Stimulated activated naive CD8-positive, alpha-beta T cell treated with anti-CD3 and anti-CD28 coated beads, Interleukin-15, Interleukin-2, amounts not matched to agents 100 U/mL and 50 U/mL, for 24 hours (primary cell): ENCODE measurements at places on chromosomes 7 and 10.
A peak's percentile ranks its signal among the peaks of the same experiment; 100 is the strongest.

GRCh38 chr10:100939763-100940344, 27.1 kb downstream of the SLF2 start:
- DNase-seq, result no peak

GRCh38 chr10:44051091-44051490, 333.8 kb downstream of the CXCL12 start:
- no peak for DNase-seq

GRCh38 chr10:34351161-34351560, 463.9 kb downstream of the PARD3 start:
- DNase-seq, result no peak

DNA sequence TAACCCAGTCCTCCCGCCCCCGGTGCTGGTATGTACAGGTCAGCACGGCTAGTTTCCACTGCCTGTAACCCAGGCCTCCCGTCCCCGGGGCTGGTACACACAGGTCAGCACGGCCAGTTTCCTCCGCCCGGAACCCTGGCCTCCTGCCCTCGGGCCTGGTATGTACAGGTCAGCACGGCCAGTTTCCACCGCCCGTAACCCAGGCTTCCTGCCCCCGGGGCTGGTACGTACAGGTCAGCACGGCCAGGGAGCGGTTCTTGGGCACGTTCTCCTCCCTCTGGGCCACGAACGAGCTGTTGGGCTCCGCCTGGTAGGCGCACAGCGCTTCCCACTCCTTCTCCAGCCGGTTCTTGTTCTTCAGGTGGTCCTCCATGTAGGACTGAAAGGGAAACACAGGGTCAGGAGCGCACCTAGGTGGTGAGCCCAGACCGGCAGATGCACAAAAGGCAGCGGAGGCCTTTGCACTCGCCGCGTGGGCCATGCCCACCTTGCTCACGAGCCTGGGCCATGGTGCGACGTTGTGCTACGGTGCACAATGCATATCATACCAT, 284.4 kb downstream of the DNAJB6 start:
- no peak for DNase-seq

DNA sequence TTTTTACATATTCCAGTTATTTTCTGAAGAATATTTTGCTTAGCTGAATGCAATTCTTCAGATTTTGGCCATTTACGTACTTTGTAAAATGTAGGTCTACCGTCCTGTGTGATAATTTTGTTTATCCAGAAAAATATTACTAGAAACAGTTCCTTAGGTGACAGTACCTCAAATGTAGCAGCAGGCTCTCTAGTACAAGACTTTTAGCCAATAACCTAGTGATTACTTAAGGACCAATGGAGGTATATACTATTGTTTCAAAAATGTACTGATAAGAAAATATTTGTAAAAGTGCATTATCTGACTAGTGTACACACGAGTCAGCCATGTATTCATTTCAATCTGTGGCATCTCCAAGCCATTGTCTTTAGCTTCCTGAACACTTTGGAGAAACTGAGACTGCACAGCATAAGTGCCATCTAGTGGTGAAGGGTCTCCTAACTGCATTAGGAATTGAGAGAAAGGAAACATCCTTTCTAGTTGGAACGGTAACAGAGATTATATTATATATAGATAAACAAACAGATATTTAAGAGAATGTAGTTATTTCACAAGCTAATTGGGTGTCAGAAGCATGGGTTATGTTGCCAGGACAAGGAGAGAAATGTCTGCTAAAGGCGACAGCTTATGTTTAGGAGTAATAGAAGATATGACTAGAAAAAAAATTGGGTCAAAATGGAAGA, 23.7 kb downstream of the RTKN2 start:
- DNase-seq, result peak; percentile 43

- DNase-seq, result no peak
Measured at GRCh38 chr10:86267286-86268195, 99.1 kb downstream of the GRID1 start.

- no peak for DNase-seq
Measured at GRCh38 chr7:116445447-116446211, 53.9 kb upstream of the CAV2 start.

GRCh38 chr10:43605850-43606322, 352 bp upstream of the ZNF485 start:
- no peak for DNase-seq

DNA sequence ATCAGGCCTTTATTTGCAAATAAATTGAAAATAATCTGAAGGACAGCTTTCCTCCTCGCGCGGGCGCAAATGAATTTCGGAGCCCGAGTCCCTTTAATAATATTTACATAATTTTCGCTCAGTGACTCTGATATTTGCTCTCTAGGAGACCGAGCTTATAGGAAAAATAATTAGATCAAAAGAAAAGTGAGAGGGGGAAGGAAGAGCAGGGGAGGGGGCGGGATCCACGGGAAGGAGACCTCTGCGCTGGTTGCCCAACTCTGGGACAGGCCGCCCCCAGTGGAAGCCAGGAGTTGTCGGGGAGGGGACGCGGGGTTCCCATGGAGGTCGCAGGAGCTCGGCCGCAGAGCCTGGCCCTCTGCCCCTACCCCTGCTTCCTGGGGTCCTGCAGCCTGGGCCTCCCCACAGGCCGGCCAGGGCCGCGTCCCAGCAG, 5.8 kb downstream of the UNCX start:
- no peak for DNase-seq

- peak; percentile 38 for DNase-seq
Measured at GRCh38 chr10:47260505-47261111, 39.4 kb upstream of the GDF10 start.

DNA sequence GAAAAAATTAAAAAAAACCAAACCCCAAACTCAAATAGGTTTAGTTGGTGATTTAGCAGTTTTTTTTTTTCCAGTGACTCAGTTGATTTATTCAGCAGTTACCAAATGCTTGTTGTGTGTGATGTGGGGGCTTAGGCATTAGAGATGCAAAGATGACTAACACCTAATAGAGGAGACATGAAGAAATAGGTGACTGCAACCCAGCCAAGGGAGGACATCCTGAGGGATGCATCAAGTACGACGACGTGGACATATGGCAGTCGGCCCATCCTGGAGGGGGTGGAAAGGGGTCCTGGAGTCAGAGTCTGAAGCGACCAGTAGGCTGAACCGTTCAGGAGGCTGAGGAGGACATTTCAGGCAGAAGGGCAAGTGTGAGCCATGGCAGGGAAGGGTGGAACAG, 35.5 kb downstream of the LRMDA start:
- DNase-seq, result no peak

- no peak for DNase-seq
Measured at GRCh38 chr10:97365761-97366351, 31.3 kb upstream of the FRAT2 start.

DNA sequence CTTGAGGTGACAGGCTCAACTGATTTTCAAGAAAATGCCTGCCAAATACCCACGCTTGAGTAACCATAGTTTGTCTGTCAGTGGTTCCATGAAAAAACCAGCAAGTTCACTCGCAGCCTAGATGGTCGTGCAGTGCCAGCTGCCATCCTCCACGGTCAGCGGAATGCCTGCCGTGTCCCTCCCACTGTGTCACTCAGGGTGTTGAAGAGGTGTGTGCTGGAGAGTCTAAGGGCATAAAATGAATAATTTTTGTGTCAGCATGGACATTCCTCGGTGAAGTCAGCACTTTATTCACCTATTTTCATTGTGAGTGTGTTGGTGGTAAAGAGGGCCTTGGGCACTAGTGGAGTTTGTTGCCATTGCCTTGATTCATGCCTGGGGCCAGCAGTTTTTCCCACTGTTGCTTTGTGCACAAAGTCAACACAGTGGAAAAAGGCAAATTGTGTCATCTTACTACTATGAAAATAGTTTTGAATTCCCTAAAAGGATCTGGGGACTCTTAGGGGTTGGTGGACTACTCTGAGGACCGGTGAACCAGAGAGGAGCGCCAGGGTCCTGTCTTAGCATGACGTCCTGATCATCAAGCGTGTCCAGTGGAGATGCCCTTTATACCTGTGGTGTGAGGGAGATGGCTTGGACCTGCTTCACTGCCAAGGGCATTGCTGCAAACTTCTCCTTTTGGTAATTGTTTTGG, 17.6 kb downstream of the MINDY4 start:
- no peak for DNase-seq

GRCh38 chr7:818031-818699, 14.1 kb upstream of the SUN1 start:
- no peak for DNase-seq

DNA sequence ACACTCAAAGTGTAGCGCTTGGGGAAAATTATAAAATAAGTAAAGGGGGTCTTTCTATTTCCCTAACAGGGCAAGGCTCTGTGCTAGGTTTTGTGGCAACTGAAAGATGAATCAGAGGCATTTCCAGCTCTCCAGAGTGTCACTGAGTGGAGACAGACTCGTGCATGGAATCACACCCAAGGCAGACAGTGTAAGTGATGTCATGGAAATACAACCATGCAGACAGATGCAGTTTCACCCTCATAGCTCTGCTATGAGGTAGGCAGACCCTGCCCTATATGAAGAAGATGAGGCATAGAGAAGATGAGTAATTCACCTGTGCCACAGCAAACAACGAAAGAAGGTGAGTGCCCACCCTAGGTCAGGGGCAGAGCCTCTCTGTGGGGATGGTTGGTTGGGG, 57.2 kb upstream of the PITRM1 start:
- DNase-seq, result no peak

DNA sequence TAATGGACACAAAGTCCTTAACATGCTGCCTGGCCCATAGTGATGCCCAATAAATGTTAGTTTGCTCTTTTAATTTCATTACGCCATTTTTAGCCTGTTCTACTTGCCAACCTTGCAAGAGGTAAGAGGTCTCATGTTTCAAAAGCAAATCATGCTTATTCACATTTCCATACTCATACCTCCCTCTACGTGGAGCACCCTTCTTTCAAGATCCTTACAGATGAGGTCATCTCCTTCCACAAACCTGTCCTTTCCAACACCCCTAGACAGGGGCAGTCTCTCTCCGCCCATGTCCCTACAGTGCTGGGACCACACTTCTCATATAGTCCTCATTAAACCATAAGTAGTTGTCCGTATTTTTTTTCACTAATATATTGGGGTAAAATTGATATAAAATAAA, 271.3 kb downstream of the FGFR2 start:
- DNase-seq, result no peak

- no peak for DNase-seq
Measured at GRCh38 chr10:98344589-98345038, 70.4 kb downstream of the PYROXD2 start.

- no peak for DNase-seq
Measured at GRCh38 chr7:64795176-64795575, 948 bp downstream of the ZNF138 start.

- no peak for DNase-seq
Measured at GRCh38 chr7:78746301-78746700, 707.2 kb downstream of the MAGI2 start.

- no peak for DNase-seq
Measured at GRCh38 chr10:7794251-7795026, 6.5 kb downstream of the ATP5F1C start.

GRCh38 chr7:40700653-40701421, 566.0 kb downstream of the SUGCT start:
- DNase-seq, result peak; percentile 34

- no peak for DNase-seq
Measured at GRCh38 chr10:132624061-132624846, 86.7 kb downstream of the INPP5A start.

- no peak for DNase-seq
Measured at GRCh38 chr7:23184709-23185359, 3.0 kb downstream of the NUP42 start.

GRCh38 chr7:150753826-150754603, 16.8 kb downstream of the GIMAP5 start:
- DNase-seq, result peak; percentile 39

DNA sequence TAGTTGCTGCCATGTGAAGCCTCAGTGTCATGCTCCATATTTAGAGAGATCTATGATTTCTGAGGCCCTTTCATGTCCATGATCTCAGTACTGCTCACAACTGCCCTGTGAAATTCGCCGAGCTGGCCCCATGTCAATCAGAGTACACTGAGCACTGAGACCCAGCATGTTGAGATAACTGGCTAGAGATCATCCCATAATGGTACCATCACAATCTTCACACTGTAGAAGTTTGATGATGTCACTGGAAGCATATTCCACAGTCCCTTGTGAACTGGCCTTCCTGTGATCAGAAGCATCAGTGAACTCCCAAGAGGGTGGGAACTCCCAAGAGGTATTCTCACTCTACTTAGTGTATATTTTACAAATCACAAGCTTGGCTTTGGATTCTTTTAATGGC, 116.0 kb downstream of the EGFR start:
- no peak for DNase-seq

DNA sequence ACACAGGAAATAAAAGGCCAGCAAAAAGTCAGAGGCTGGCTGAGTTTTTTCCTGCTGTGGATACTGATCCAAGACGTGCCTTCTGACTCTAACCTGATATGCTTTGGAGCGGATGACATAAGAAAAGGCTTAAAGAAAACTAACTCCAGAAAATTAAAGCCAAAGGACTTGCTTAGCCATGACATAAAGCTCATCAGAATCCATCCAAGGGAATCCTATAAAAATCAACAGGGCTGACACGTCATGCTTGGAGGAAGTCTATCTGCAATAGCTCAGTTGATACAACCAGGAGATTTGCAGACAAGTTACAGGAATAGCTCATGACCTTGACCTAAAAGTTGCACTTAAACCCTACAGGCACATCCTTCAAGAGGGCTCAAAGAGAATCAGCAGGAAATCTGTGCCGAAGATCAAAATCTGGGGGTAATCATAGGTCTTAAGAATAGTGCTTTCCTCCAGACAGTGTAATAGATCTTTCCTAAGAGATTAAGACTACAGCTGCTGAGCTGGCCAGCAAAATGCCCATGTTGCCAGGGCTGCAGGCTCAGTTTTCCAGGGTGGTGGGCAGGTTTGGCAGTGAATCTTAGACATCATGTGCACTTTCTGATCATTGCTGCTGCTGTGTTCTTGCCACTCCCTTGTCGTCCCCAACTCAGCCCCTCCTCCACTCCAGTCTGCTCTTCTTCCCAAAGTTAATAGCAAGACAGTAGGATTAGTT, 111.5 kb upstream of the SVIL start:
- no peak for DNase-seq

- DNase-seq, result no peak
Measured at GRCh38 chr7:105132335-105132734, 118.3 kb downstream of the KMT2E start.

GRCh38 chr10:110208614-110209453, 1.4 kb downstream of the MXI1 start:
- DNase-seq, result peak; percentile 46

GRCh38 chr7:149683181-149683580, 90.2 kb downstream of the ZNF467 start:
- no peak for DNase-seq

GRCh38 chr10:106083572-106083971, 1080.9 kb downstream of the SORCS1 start:
- no peak for DNase-seq

- DNase-seq, result no peak
Measured at GRCh38 chr10:66929375-66929774, 3.5 kb downstream of the LRRTM3 start.

DNA sequence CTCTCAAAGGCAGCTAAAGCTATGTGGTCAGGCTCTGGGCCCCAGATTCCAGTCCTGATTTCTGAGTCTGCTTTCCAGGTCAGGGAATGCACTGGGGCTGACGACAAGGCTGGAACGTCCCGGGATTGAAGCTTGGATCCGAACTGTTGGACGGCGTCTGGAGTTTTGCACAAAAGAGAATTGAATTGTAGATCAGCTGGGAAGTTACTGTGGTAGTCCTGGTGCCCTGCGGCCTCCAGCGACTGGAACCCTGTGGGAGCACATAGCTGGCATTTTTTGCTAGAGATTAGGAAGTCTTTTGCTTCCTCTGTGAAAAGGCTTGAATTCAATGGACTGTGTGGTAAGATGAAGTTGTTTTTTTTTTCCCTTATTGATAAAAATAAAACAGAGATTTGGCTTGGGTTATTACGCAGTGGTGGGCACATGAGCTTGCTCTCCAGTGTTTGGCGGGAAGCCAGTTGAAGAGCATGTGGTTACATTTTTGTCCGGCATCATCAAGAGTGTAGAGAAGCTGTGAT, at the start of gene HK1:
Gene HK1 (plus strand): TSS at position 51 of the 518 bp plus-strand sequence.
- DNase-seq, result no peak
